ENCODE measurements at places on chromosomes 6 and 20. TPM values are rescaled to one million over a fixed set of nuclear protein-coding genes. Genes with fewer than 3 reads are reported as not detected.

GRCh38 chr6:52840763-52841585 lies at the start of gene GSTA5:
TSS of gene GSTA5 (minus strand) at chr6:52840813.
- DNase-seq, result no peak

- no peak for DNase-seq
These were observed 173.5 kb upstream of the SNX9 start for GRCh38 chr6:157649311-157650260.

Gene PRDM13
- 0.14 TPM for total RNA-seq

Gene PDE10A
- total RNA-seq, result 1.6 TPM

- no peak for DNase-seq
These were observed 1193.4 kb upstream of the EYS start for GRCh38 chr6:66900133-66901083.

- DNase-seq, result peak; percentile 67
These were observed 25.1 kb upstream of the PNPLA1 start for GRCh38 chr6:36244641-36245280.

GRCh38 chr20:51994751-51995417 lies 192.6 kb upstream of the SALL4 start:
- no peak for DNase-seq

DNA sequence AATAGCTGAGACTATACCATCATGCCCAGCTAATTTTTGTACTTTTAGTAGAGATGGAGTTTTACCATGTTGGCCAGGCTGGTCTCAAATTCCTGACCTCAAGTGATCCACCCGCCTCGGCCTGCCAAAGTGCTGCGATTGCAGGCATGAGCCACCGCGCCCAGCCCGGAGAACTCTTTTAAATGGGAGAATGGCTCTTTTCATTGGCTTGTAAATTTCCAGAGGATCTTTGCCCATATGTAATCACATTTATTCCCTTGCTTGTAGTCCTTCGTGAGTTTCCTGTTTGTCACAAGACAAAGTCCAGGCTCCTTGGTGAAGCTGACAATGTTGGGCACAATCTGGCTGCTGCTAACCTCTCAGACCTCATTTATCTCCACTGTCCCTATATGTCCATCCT lies 135.1 kb downstream of the CEP57L1 start:
- DNase-seq, result no peak

Gene C20orf141
- total RNA-seq, result not detected

DNA sequence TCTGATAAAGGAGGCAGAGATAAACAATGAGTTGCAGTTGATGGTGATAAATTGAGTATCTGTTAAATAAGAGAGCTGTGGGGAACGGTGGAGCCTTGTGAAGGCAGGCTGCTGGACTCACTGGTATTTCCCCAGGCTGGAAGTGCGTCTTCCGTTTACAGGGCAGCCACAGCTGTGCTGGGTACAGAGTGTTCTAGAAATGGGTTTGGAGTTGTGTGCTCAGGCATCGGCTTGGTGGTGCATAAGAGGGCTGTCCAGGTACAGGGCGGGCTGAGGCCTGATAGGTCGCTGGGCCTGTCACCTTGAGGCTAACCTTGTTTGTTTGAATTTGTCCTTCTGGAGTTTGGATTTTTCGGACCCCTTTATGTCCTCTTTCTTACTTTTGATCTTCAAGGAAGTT lies 39.3 kb downstream of the ARID1B start:
- no peak for DNase-seq
